ENCODE measurements at places on chromosomes 7 and 10.

GRCh38 chr10:131973160-131973951 is 8.4 kb downstream of the BNIP3 start:
- DNase-seq = no peak

DNA sequence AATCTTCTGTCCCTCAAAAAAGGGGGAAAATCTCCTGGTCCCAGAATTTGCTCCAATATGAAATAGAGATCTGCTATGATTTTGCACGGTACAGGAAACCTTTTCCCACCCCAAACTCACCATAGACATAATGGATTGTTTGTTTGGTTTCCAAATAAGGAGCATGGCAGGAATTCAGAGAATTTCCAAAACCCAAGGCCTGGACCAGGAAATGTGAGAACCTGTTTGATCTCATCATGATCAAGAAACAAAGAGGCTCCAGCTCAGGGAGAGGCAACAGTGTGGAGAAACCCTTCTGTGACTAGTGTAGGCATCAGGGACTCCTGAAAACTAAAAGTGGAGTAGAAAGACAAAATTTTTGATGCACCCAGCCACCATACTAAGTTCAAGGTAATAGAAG is 1548.1 kb upstream of the LRRTM3 start:
- no peak for DNase-seq

GRCh38 chr7:11434366-11434765 is 397.6 kb downstream of the THSD7A start:
- DNase-seq = no peak

DNA sequence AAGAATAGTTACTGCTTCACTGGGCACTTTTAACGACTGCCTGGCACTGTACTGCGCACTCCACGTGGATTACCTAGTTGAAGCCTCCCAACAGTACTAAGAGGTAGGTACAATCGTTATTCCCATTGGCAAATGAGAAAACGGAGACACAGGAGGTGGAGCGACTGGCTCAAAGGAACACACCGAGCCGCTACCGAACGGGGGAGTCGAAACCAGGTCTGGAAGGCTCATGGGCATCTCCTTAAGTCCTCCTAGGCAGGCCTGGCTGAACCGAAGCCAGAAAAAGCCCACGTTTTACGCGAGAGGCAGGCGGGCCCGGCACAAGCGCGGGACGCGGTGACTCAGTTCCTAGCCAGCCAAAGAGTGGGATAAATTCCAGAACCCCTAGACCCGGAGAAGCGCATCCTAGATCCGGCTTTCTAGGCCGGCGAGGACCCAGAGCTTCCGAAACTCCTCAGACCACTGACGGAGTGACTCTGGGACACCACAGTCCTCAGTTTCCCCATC is 472 bp downstream of the PDAP1 start:
- peak; percentile 46 for DNase-seq

DNA sequence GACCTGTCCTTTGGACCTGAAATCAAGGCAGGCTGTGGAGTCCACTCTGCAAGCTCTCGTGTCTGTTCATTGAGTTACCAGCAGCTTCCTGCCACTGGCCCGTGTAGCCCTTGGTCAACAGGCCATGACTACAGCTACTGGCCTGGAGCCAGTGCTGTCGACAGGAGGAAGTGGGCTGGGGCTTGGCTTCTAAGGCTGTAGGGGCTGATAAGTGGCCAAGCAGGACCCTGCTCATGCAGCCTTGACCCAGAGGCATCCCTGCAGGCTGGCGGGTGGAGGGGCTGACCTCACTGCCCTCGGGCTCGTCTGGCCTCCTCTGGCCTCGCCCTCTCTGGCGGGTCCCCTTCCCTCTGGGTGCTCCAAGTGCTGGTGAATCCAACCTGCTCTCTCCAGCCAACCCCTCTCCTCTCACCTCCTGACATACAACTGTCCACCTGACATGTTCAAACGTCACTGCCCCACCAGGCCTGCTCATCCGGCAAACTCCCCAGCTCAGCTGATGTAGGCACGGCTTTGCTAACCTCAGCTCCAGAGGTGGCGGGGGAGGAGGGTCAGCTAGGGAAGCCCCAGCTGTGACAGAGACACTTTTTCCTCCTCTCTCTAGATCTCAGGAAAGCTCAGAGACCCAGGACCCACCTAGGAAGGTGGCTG is 188.6 kb upstream of the LYZL2 start:
- peak; percentile 30 for DNase-seq

DNA sequence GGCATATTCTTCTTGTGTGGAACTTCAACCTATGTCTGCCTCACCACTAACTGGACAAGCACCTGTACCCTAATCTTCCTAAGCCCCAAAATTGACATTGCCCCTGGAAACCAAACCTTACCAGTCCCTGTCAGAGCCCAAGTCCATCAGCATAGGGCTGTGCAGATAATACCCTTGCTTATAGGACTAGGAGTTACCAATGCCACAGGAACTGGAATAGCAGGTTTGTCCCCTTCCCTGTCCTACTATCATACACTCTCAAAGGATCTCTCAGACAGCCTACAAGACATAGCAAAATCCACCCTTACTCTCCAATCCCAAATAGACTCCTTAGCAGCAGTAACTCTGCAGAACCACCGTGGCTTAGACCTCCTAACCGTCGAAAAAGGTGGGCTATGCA is 19.8 kb downstream of the ZNF107 start:
- DNase-seq = no peak

GRCh38 chr7:134761266-134761665 is 18.2 kb upstream of the CALD1 start:
- DNase-seq = no peak

- no peak for DNase-seq
These were observed 56.2 kb upstream of the TMEM140 start for GRCh38 chr7:135091717-135092116.

DNA sequence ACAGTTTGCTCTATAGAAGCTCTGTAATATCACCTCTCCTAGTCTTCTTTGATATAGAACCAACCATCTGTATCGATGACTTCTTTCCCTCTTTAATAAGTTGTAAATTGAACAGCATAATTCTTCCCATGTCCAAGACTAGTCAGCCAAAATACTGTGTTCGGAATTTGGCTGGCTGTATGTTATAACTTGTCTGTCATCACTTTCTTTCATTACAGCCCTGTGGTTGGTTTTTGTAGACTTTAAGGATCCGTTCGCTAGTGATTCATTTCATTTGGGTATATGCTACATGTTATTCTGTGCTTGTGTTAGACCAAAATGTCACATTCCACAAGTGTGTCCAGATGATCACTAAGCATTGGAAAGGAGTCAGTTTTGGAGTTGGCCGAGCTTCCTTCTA is 155.4 kb upstream of the ITGB1 start:
- DNase-seq = no peak

DNA sequence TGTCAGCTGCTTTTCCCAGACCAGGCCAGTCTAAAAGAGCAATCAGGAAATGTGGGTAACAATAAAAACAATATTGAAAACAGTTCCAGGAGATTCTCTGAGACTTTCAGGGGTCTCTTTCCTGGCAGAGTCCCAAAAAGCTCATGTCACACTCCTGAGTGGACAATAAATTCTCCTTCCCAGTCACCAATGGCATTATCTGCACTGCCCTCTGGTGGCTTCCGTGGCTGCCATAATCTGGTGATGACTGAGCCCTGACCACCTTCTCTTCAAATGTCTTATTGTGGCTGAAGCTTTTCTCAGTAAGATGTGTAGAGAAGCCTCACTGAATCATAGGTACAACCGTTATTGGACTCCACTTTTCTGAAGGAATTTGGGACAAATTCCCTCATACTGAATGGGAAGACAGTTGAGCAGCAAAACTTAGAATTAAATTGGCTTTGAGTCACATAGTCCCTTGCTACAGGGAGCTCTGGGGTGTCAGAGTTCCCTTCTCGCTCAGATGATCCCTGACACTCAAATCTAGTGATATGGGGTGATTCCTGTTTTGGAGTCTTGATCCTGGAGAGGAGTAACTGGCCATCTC is 24.4 kb upstream of the ASAH2 start:
- peak; percentile 63 for DNase-seq

GRCh38 chr7:149505551-149505950 is 7.9 kb upstream of the ZNF746 start:
- no peak for DNase-seq

DNA sequence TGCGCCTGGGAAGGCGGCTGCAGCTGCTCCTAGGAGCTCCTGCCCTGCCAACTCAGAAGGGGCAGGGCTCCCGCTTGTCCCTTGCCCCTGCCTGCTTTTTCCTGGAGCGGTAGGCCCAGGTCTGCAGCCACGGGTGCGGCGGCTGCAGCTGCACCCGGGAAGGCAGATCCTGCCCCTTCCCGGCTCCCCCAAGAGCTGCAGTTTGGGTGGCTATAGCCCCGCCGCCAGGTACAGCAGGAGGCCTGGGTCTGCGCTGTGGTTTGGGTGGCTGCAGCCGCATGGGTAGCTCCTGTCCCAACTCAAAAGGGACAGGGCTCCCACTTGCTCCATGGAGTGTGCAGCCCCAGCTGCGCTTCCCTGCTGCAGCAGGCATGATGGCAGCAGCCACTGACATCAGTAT is 6.5 kb upstream of the AUTS2 start:
- no peak for DNase-seq

GRCh38 chr10:37679465-37679864 is 177.9 kb downstream of the ZNF248 start:
- no peak for DNase-seq

DNA sequence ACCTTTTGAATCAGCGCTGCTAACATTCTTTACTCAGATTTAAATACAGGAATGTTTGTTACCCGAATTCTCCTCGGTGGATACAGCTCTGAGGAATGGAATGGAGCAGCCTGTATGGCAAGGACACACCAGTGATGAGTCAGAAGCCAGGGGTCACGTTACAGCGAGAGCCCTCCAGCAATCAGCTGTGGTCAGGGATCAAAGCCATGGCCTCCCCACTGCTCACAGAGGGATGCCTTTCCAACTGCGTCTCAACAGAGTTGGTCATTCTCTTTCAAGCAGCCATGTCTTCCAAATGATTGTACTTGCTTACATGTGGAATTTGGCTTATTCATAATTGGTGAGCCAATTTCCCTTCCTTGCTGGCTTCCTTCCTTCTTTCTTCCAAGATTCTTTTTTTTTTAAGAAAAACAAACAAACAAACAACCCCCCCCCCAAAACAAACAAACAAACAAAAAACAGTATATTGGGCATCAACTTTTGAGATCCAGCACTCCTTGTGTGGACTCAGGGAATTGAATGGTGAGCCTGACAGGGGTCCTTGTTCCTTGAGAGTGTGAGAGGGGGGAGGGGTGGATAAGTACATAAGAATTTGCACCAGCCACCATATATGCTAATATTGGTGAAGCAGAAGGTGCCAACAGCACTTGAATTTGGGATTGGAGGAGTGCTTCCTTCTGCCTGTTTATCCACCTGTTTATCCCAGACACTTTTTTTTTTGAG is 100.2 kb downstream of the ATXN7L1 start:
- DNase-seq = no peak

- no peak for DNase-seq
These were observed 93.8 kb upstream of the MKI67 start for GRCh38 chr10:128220021-128220420.

GRCh38 chr10:103666087-103666761 is 172.7 kb downstream of the NEURL1 start:
- peak; percentile 24 for DNase-seq

DNA sequence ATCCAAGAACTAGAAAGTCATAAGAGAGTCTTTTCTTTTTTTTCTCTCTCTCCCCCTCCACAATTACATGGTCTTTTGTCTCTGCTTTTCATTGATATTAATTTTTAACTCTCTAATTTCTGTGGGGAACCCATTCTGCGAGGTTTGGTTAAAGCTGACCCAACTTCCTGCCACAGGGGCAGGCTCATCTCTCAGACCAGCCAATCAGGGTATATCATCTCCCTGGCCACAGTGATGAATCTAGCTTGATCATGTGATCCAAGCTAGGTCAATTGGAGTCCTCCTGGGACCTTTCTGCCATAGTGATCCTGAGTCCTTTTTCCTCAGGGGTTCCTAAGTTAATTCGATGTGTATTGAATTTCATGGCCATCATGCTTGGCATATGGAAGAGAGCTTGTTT is 38.0 kb upstream of the TRUB1 start:
- no peak for DNase-seq

DNA sequence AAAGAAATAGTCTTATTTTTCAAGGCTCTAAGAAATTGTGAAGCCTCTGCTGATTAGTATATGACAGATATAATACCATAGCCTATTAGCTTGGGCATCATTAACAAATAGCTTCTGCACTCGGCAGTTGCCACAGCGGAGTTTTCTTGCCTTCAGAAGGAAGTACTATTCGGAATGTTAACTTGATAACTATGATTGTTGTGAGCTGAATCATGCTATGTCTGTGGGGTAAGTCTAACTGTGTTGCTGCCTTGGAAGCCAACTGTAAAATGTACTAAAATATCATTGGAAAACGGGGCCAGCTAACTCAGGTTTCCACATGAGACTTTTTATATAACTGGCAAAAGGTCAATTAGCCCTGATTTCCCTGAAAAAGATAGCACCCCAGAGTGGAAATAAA is 93.2 kb downstream of the TWIST1 start:
- DNase-seq = no peak

All from GM12865 (cell line).